ENCODE measurements at places on chromosomes 16 and 17.

GRCh38 chr16:11326084-11326736, 19.0 kb upstream of the RMI2 start:
- DNase-seq, result no peak

DNA sequence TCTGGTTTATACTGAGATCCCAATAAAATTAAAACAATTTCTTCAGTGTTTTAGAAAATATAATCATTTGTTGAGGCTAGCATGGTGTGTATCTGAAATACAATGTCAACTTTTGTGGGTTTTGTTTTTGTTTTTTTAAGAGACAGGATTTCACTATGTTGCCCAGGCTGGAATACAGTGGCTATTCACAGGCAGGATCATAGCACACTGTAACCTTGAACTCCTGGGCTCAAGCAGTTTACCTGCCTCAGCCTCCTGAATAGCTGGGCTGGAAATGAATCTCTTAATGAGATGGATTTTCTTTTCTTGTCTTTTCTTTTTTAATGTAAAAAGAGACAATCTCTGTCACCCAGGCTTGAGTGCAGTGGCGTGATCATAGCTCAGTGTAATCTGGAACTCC, 12.1 kb downstream of the DDX42 start:
- no peak for DNase-seq

GRCh38 chr16:1158456-1159324, 5.8 kb downstream of the CACNA1H start:
- no peak for DNase-seq

DNA sequence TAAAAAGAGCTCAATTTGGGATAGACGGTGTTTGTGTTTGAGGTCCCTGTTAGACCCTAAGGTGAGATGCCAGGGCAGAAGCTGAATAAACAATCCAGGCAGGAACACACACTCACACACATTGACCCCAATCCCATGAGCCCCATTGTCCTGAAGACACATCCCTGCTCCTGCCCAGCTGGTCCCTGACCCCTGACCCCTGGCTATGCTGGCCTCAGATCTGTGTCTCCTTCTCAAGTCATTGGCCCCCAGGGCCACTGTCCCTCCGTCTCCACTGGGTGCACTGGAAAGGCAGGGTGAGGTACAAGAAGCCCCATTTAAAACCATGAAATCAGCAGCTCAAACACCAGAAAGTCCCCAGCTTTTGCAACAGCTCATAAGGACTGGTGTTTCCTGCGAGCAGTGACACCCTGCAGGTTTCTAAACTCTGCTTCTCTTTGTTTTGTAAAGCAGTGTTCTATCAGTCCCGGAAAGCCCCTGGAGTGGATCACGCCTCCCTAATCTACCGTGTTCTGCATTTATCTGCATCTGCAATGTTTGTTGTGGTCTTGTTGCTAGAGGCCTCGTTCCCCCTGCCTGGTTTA, 18.0 kb upstream of the ASGR2 start:
- DNase-seq, result no peak

GRCh38 chr17:49527927-49528651, 33.0 kb downstream of the NGFR start:
- no peak for DNase-seq

- no peak for DNase-seq
Observed at GRCh38 chr17:79835953-79836509, 3.2 kb downstream of the CBX4 start.

- DNase-seq, result no peak
Observed at GRCh38 chr17:80523956-80524712, 20.5 kb upstream of the RPTOR start.

- DNase-seq, result no peak
Observed at GRCh38 chr17:60554377-60554788, 28.3 kb upstream of the APPBP2 start.

- no peak for DNase-seq
Observed at GRCh38 chr16:85350973-85351372, 238.7 kb upstream of the CIBAR2 start.

Data from activated CD4-positive, CD25-positive, alpha-beta regulatory T cell (primary cell).